GM23248 (cell line): ENCODE measurements at places on chromosomes 6 and 20. TPM values are rescaled to one million over a fixed set of nuclear protein-coding genes. Genes with fewer than 3 reads are reported as not detected.

GRCh38 chr6:139588076-139588639 is 213.7 kb upstream of the CITED2 start:
- peak overlapping the region; percentile 67 for H3K27ac ChIP-seq
- no peaks in the 10 kb centered on the region for H3K36me3 ChIP-seq
- H3K4me1 ChIP-seq: peaks cover 33% of the 10 kb centered on the region
- DNase-seq: peak; percentile 33

ENPP5 gene
- 0.51 TPM in 1 of 2 replicates, not detected in the other for total RNA-seq

- no peaks in the 10 kb centered on the region for H3K36me3 ChIP-seq
- H3K4me3 ChIP-seq: no peak overlapping the region
- no peaks in the 10 kb centered on the region for H3K4me1 ChIP-seq
- H3K27ac ChIP-seq: no peak overlapping the region
- no peaks in the 10 kb centered on the region for H3K27me3 ChIP-seq
These were observed 36.0 kb downstream of the TAF8 start for GRCh38 chr6:42086046-42087035.

- no peaks in the 10 kb centered on the region; the same call in 1 of the 2 replicates for H3K36me3 ChIP-seq
- peak; percentile 88 for DNase-seq
- peaks cover 18% of the 10 kb centered on the region for H3K4me1 ChIP-seq
- H3K27ac ChIP-seq: peak overlapping the region; percentile 67
- H3K4me3 ChIP-seq: peak overlapping the region; percentile 16; the same call in 1 of the 2 replicates
These were observed 61.2 kb downstream of the IGF2R start for GRCh38 chr6:160030103-160030502.

ESR1 gene
- total RNA-seq: 0.13 TPM in 1 of 2 replicates, not detected in the other

OR2J3 gene
- not detected in 2 replicates for total RNA-seq

GRCh38 chr20:6439737-6440442 is 317.1 kb upstream of the FERMT1 start:
- H3K4me3 ChIP-seq: no peak overlapping the region
- no peaks in the 10 kb centered on the region for H3K27me3 ChIP-seq
- H3K27ac ChIP-seq: no peak overlapping the region
- H3K36me3 ChIP-seq: no peaks in the 10 kb centered on the region

- peak; percentile 94 for DNase-seq
- no peaks in the 10 kb centered on the region for H3K27me3 ChIP-seq
- peaks cover 55% of the 10 kb centered on the region for H3K4me1 ChIP-seq
These were observed 101.3 kb downstream of the RTN4IP1 start for GRCh38 chr6:106527979-106528378.

GRCh38 chr6:97110626-97111025 is 172.4 kb downstream of the MMS22L start:
- H3K4me1 ChIP-seq: peaks cover 3% of the 10 kb centered on the region; the same call in 1 of the 2 replicates
- H3K36me3 ChIP-seq: no peaks in the 10 kb centered on the region
- peaks cover 2% of the 10 kb centered on the region; the same call in 1 of the 2 replicates for H3K27me3 ChIP-seq
- DNase-seq: no peak
- no peak overlapping the region for H3K4me3 ChIP-seq

DNA sequence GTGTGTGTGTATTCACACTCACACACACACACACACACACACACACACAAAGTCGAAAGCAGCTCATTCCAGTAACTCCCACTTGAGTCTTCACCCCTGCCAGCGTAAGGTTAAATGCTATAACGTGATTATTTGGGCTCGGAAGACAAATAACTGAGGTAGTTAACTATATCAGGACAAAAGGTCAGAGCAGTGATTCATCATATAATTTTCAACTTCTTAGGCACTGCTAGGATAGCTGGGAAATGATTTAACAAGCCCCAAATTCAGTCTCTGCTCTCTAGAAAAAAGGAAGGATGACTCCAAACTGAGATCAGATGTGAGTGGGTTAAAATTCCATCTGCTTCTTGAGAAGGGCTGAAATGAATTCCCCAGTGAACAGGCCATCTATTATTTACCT is 30.7 kb downstream of the HDGFL1 start:
- no peaks in the 10 kb centered on the region for H3K4me1 ChIP-seq
- DNase-seq: no peak
- no peak overlapping the region for H3K27ac ChIP-seq

STMND1 gene
- total RNA-seq: not detected in 2 replicates

SEMG1 gene
- total RNA-seq: not detected in 2 replicates

GRCh38 chr20:1371830-1372539 is 20.9 kb downstream of the FKBP1A start:
- peaks cover 52% of the 10 kb centered on the region for H3K4me1 ChIP-seq
- H3K27ac ChIP-seq: no peak overlapping the region
- peaks cover 7% of the 10 kb centered on the region; the same call in 1 of the 2 replicates for H3K36me3 ChIP-seq
- H3K27me3 ChIP-seq: no peaks in the 10 kb centered on the region

MAFB gene
- 1.8 and 1.9 TPM in 2 replicates for total RNA-seq

- H3K27me3 ChIP-seq: peaks cover 8% of the 10 kb centered on the region; the same call in 1 of the 2 replicates
- H3K27ac ChIP-seq: no peak overlapping the region
- H3K4me3 ChIP-seq: no peak overlapping the region
- peak; percentile 34 for DNase-seq
- H3K4me1 ChIP-seq: peaks cover 5% of the 10 kb centered on the region; the same call in 1 of the 2 replicates
These were observed 3.8 kb upstream of the ARFGAP1 start for GRCh38 chr20:63268671-63269439.

- peaks cover 73% of the 10 kb centered on the region for H3K27me3 ChIP-seq
- H3K4me3 ChIP-seq: no peak overlapping the region
These were observed 106.4 kb upstream of the SSTR4 start for GRCh38 chr20:22928679-22929078.

YWHAB gene
- total RNA-seq: 95.0 and 116 TPM in 2 replicates
